ENCODE measurements at places on chromosomes 16 and 17.
A peak's percentile ranks its signal among the peaks of the same experiment; 100 is the strongest.

DNA sequence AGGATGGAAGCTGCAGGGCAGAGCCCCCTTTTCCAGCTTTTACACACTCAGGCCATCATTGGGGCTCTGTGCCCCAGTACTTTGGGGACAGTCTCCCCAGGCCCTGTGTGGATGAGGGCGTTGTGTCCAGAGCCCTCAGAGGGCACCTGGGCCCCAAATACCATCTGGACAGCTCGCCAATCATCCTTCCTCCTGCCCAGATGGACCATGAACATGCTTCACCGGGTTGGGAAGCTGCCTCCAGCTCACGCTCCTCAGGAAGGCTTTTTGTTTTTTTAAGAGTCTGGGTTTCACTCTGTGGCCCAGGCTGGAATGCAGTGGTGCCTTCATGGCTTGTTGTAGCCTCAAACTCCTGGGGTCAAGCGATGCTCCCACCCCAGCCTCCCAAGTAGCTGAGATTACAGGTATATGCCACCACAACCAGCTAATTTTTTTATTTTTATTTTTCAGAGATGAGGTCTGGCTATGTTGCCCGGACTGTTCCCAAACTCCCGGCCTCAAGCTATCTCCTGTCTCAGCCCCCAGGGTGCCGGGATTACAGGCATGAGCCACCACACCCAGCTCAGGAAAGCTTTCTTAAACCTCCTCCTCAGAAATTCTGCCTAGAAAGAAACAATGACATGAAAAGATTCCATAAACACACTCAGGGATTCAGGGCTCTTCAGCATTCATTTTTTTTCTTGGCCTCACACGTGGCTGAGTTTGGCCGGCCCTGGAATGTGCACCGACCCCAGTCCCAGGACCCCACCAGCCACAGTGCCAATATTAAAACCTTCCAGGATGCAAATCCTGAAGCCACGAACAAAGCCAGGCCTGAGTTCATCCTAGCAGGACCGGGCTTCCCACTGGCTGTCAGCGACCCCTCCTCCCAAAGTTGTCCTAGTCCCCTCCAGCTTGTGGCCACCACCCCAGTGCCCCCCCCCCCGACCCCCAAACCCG lies 27.4 kb upstream of the ZNF423 start:
- no peak for DNase-seq

DNA sequence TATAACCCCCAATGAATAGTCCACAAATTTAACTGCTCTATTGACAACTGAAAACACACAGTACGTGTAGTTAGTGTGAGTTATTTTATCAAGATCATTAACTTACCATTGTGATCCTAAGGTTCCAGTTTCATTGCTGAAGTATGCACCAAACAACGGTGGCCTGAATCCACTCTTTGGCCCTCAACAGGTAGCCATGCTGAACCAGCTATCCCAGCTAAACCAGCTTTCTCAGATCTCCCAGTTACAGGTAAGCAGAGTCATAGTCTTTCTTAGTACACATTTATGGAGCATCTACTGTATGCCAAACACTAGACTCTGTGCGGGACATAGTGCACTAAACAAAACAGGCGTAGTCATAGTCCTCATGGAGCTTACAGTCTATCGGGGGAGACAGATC lies 40.3 kb upstream of the SLC5A11 start:
- DNase-seq, result no peak

DNA sequence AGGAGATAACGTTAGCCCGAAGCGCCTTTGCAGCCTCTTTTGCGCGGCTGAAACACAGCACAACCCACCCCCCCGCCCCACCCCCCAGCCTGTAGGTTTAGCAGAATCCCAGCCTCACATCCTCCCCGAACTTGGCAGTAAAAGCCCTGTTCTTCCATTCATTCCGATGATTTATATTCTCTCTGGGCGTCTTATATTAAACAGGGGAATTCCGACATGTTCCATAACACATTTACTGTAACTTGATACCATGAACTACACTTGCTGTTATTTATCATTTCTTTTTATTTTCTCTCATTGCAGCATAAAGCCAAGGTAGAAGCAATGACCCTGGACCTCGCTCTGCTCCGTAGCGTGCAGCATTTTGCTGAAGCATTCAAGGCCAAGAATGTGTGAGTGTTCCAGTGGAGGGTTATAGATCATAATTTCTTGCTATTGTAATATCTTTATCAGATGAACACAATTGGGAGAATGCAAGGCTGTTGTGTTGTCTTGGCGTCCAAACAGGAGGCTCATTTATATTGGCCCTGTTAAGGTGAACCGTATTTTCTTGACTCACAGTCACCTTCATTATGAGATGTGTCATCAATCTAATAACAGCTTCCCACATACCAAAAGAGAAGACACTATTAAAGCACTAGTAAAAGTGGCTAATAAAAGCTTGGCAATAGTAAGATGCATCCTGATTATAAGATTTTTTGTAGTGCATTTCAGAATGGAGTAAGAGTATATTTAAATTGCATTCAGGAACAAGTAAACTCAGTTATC lies 287.3 kb downstream of the WWOX start:
- DNase-seq, result no peak

GRCh38 chr17:43524945-43525575 lies 21.1 kb downstream of the ETV4 start:
- DNase-seq, result peak; percentile 35

DNA sequence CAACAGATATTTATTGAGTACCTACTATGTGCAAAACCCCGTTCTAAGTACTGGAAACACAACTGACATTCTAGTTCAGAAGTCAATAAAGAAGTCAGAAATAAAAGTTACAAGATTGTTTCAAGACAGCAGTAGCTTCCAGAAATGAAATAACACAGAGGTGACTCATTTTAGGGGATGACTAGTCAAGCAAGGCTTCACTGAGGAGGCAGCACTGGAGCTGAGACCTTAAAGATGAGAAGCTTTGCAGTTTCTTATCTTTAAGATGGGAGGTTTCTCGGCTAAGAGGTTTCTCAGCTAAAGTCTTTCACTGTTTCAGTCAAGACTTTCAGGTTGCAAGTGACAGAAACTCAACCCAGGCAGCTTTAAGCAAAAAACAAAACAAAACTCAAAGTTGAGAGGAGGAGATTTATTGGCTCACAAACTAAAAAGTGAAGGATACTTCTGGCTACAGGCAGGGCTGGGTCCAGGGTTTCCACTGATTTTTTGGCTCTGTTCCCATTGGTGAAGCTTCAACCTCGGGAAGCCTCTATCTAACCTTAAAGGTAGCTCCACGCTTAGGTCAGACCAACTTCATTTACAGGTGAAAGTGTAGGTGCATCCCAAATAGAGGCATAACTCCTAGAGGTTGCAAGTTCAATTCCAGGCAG lies 7.4 kb upstream of the MMP2 start:
- DNase-seq, result peak; percentile 92

DNA sequence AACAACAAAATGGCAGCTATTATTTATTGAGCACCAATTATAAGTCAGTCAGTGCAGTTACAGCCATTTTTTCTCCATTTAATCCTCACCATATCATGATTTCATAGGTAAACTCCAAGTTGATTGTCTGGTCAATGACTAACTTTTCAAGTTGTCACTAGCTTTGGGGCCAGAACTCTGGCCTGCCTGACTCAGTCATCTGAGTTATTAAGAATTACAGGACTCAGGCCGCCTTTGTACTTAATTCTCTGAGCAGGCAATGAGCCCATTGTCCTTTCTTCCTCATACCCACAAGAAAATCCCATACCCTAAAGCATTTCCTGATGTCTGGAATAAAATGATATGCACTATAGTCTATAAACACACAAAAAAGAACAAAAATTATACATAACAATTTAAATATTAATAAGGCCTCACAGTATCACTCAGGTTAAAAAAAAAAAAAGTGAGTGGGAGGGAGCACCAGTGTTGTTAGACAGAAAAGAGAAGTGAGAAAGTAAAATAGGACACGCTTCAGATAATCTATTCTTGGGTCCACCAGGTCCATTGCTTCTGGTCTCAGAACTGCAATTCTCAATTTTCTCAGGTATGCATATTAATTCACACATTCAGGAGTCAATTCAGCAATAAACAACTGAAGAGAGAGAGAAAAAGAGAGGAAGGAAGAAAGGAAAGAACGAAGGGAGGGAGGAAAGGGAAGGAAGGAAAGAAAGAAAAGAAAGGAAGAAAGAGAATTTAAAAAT lies 70.2 kb downstream of the SPAG9 start:
- DNase-seq, result no peak

- DNase-seq, result no peak
Observed at GRCh38 chr17:79745641-79746105, 14.9 kb downstream of the ENPP7 start.

GRCh38 chr16:27625050-27625697 lies 75.2 kb downstream of the KATNIP start:
- DNase-seq, result no peak

DNA sequence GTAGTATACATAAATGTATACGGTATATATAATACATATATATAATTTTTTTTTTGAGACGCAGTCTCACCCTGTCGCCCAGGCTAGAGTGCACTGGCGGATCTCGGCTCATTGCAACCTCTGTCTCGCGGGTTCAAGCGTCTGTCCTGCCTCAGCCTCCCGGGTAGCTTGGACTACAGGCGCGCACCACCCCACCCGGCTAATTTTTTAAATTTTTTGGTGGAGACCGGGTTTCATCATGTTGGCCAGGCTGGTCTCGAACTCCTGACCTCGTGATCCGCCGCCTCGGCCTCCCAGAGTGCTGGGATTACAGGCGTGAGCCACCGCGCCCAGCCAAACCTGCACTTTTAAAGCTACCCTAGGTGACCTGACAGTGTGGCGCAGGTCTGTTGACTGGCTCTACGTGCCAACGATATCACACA lies 745 bp downstream of the PAM16 start:
- DNase-seq, result no peak

- DNase-seq, result peak; percentile 85
Observed at GRCh38 chr16:67857547-67858233, 10.2 kb upstream of the CENPT start.

GRCh38 chr16:3317315-3317999 lies 12.2 kb downstream of the ZNF75A start:
- DNase-seq, result peak; percentile 8

DNA sequence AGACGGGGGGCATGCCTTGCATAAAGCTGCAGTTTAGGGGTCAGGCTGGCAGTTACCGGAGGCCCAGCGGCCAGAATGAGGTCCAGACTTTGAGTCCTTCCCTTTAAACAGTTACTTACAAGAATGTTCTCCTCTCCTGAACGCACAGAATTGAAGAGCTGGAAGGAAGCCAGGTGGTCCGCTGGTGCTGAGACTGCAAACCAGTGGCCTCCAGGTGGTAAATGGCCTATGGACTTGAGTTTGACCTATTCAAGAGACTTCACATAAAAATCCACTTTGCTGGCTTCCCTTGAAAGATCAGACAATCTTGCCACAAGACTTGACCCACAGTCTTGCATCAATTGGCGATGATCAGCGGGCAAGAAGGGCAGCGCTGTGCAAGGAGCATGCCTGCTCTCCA lies 14.7 kb upstream of the SEZ6 start:
- DNase-seq, result no peak

- no peak for DNase-seq
Observed at GRCh38 chr17:76083536-76084182, 4.7 kb downstream of the ZACN start.

DNA sequence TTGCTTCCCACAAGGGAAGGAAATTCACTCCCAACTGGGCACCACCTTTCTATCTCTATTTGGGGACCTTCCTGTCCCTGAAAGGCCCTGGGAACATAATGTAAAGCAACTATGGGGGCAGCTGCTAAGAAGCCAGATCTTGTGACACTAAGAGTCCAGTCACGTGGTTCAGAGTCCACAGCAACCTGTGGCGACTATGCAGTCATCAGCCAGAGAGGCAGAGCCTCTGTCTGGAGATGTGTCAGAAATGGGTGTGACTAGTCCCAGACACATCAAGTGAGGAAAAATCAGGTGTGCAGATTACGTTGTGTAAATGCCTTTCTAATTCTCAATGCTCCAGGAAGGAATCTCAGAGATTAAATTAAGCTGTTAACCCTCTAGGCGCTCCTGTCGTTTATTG lies 26.6 kb upstream of the SKAP1 start:
- no peak for DNase-seq

DNA sequence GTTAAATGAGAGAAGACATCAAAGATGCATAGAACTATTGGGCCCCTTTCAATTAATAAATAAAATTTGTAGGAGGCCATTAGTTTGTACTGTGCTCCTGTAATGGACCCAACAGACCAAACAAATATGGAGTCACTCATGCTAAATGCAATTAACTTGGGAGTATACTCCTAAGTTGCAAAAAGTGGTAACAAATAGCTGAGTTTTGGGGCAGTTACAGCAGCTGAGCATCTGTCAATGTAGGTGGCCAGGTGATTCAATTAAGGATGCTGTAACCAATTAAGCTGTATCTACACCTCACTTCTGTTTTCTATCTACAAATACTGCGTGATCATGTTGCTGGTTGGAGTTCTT lies 34.9 kb downstream of the WNT9B start:
- DNase-seq, result no peak

- DNase-seq, result no peak
Observed at GRCh38 chr16:72751076-72751475, 296.9 kb downstream of the ZFHX3 start.

GRCh38 chr16:67415872-67416793 lies at the start of gene ZDHHC1:
ZDHHC1 (minus strand) TSS chr16:67416477; CDS start chr16:67407775, 8,702 bp downstream.
- DNase-seq, result peak; percentile 73

- no peak for DNase-seq
Observed at GRCh38 chr17:28950752-28951427, 428 bp downstream of the PHF12 start.

- DNase-seq, result no peak
Observed at GRCh38 chr17:50519141-50519834, 11.0 kb downstream of the MYCBPAP start.

- no peak for DNase-seq
Observed at GRCh38 chr16:75781683-75782343, 55.5 kb upstream of the CPHXL start.

DNA sequence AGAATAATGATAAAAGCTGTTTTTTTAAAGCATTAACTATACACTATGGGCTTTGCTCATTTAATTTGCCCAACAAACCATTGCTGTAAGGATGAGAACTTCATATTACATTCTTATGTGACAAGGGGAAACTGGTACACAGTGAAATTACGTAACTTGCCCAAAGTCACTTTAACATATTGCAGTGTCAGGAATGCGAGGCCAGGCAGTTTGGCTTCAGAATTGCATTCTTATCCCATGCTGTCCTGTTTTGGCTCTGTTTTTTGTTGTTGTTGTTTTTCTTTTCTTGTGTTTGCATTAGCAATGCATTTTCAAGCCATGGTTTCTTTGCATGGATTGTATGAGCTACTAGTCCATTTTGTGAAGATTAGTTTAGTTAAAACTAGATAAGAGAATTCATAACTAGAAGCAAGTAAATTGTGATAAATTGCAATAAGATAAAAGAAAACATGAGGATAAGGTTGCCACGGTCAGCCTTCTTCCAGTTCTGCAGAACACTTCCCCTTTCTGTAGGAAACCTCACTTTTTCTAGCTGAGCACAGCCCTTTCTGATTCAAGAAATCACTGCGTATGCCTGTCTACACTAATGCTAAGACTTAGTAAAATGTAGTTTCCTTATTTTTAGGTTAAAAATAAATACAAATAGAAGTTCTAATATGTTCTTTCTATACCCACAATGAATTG lies 221.3 kb upstream of the KCNJ16 start:
- DNase-seq, result peak; percentile 16

- peak; percentile 56 for DNase-seq
Observed at GRCh38 chr17:9522074-9522473, 53.5 kb downstream of the STX8 start.
